CD4-positive, alpha-beta memory T cell (primary cell): ENCODE measurements at places on chromosomes 5 and 9.

GRCh38 chr9:109792951-109793546 lies 13.1 kb downstream of the PALM2AKAP2 start:
- no peak for DNase-seq

- DNase-seq = no peak
Observed at GRCh38 chr5:125043781-125044391, 297.4 kb upstream of the ZNF608 start.

DNA sequence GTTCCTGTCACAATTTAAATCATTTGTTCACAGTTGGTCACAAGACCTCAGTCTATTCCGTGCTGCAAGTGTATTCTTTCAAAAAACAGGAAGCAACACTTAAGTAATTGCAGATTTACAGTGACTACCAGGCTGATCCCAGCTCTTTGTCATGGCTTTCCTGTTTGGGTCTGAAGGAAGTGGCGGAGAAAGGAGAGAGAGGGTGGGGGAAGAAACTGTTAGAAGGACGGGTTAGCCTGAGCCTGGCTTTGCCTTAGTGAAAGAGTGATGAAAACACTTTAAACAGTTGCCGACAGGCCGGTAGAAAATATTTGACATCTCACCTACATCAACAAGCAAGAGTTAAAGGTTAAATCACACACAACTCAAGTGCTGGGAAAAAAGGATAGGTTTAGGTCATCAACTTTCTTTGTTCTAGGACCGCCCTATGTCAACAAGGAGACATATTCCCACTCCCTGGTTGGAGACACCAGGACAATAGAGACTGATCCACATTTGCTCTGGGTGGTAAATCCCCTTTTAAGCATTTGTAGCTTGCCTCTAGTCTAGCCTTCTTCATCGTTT lies 102.2 kb upstream of the DAB2 start:
- no peak for DNase-seq

- DNase-seq = no peak
Observed at GRCh38 chr5:172844577-172844838, 10.5 kb downstream of the ERGIC1 start.
